Stimulated activated CD4-positive, alpha-beta T cell treated with anti-CD3 and anti-CD28 coated beads, TNF-alpha, amount 100 ng/mL, for 1 hour (primary cell): ENCODE measurements at places on chromosomes 2 and 18.

DNA sequence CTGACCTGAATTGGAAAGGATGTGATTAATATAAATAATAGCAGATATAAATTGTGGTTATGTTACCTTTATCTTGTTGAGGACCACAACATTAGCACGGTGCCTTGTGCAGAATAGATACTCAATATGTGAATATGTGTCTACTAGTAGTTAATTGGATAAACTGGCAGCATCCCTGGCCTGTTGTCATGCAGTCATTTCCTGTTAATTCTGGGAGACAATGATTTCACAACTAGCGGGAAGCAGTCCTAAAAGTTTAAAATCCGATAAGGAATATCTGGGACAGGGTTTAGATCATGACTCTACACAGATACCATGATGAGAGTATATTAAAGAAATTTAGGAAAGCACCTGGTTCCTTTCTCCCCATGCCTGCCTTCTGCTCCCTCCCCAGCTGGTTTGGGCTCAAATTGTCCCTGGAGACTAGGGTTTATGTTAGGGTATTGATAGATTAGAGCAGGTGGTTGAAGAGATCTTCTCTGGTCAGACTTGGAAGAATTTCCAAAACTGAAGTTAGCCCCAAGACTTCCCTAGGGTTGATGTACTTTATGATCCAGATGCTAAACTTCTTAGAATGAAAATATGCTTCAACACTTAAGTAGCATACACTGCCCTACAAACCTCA, 32.8 kb downstream of the CYBRD1 start:
- DNase-seq = no peak

GRCh38 chr18:55513161-55513560, 74.8 kb downstream of the TCF4 start:
- DNase-seq = no peak

DNA sequence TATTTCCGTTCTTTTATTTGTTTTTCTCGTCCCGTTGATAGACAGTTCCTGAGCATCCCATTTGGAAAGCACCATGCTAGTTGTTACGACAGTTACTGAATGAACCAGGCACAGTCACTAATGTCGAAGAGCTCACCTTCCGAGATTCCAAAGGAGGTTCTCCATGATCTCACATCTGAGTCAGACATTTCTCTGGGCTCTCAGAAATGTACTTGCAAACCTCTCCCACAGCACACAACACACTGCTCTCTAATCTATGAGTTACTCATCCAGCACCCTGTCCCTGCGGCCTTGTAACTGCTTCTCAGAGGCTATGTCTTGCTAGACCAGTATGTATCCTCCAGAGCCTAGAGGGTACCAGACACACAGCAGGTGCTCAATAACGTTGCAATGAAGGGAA, 174.7 kb downstream of the DNER start:
- DNase-seq = no peak

- DNase-seq = no peak
These were observed 12.1 kb downstream of the CFLAR start for GRCh38 chr2:201128033-201128432.

GRCh38 chr2:108169982-108170625, 69.7 kb upstream of the SULT1C3 start:
- DNase-seq = no peak

DNA sequence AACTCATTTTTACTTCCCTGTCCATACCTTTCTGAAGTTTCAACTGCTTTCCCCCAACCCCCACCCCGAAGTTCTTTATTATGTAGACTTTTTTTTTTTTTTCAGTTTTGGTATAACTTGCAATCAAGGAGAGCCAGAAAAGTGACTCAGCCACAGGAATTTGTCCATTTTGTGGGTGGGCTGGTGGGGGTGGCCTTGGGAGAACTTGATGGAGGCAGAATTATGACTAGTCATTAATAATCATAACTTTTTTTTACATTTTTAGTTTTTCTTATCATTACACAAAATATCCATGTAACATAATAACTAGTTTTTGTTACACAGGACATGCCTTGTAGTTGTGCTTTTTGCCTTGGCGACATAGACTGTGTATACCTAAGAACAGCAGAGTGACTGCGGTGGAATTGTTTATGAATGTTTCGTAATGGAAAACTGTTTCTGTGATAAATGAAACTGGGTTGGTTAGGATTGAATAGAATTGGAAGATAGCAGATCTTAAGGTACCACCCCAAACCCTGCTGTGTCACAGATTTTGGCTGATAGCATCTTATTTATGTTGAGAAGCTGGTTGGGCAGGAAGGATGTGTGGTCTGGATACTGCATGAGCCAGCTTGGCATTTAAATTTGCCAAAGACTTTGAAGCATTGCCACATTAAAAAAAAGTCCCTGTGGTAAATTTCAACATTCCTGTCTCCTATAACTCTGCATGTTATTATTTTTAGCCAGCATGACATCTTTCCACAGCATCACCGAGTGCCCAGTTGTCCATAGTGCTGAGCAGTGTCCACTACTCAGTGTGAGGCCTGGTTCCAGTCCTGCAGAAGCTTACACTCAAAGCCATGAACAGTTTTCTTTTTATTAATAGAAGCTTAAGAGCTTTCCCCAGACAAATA, 30.7 kb downstream of the LYPD6B start:
- DNase-seq = no peak

DNA sequence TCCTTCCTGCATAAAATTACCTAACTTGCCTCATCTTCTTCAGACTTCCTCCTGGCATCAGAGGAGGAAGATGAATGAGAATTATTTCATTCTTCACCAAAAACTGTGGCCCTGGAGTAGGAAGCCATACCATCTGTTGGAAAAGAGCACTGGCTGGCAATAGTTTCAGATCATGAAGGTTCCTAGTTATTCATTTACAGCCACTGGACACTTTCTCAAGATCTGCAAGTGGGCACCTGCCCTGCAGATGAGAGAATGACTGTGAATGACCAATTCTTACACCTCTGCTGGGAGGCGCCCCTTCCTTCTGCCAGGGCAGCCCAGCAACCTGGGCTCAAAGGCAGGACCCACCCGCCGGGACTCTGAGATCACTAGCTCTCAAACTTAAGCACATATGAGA, 13.0 kb downstream of the DIPK1C start:
- DNase-seq = no peak

DNA sequence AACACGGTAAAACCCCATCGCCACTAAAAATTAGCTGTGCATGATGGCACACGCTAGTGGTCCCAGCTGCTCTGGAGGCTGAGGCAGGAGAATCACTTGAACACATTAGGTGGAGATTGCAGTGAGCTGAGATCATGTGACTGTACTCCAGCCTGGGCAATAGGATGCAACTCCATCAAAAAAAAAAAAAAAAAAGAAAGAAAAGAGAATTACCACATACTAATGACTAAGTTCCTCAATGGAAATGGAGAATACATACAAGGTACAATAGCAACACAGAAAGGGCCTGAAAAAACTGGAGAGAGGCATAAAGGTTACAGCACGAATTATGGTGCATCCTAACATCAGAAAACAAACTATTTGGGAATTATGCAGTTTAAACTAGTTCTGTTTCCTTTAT, 81.3 kb downstream of the CDH2 start:
- DNase-seq = no peak

DNA sequence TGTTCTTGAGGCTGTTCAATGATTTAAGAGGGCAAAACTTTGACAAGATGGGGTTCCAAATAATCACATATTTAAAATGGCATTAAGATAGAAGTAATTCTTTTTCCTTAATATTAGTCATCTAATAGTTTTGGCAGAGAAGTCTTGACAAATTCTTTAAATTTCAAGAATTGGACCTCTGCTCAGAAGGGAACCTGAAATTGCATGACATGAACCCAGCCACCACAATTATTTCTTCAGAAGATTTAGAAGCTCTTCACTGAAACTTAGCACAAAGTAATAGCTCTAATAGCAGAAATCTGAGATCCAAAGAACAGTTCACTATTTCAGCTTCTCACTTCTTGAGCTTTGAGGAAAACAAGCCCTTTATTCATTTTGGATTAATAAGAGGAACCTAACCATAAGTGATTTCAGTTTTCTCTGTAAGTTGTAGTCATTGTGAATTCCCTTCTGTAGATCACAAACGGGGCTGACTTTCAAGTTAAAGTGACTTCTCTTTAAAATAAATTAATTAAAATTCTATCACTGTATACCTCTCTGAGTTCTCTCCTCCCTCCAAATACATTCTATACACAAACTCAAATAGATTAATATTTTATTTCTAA, 100.6 kb upstream of the ITGA4 start:
- DNase-seq = no peak

- DNase-seq = no peak
These were observed 60.0 kb upstream of the RPE start for GRCh38 chr2:209942426-209942825.

GRCh38 chr18:51721996-51722395, 524.5 kb upstream of the MEX3C start:
- DNase-seq = no peak

DNA sequence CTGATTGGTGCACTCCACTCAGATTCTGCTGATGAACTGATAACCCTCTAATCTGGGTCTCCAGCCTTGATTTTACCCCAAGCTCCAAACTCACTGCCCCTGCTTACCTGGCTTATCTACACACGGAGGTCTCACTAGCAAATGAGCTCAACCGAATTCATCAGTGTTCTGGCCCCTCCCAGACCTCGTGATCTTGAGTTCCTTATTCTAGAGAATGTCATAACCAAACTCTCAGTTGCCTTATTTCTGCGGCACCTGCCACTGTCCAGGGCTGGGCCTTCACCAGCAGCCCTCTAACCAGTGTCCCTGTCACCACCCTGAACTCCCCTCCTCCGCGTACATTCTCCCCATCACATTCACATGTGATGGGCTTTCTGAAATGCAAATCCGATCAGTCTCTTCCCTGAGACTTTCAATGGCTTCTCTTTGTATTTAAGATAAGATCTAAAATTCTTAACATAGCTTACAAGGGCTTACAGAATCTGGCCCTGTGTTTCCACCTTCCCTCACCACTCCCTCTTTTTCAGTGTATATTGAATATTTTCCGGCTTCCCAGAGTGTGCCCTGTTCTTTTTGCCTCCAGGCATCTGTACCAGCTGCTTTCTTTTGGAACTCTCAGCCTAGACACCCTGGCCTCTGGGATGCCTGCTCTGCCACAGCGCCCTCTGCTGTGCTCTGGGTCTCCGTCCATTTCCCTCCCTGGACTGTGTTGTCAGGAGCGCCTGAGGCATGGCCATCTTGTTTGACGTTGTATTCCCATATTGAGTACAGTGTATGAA, 31.1 kb downstream of the NAB1 start:
- DNase-seq = peak; percentile 14

DNA sequence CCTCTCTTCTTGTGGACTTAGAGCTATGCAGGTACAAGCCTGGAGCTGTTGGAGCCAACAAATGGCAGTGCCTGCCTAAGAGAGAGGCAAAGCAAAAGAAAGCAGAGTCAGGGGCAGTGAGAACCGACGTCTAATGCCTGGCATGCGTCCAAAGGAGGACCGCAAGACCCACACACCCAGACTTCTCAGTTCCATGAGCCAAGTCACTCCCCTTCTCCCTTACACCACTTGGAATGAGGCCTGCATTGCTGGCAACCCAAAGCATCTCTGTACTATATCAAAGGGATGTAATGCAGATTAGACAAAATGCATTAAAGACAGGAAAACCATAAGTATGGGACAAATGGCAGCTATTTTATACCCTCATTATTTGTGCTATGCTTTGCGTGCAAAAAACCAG, 49.9 kb upstream of the RNU4ATAC start:
- no peak for DNase-seq

- peak; percentile 35 for DNase-seq
These were observed 181.6 kb downstream of the BCL2 start for GRCh38 chr18:63137999-63138435.

DNA sequence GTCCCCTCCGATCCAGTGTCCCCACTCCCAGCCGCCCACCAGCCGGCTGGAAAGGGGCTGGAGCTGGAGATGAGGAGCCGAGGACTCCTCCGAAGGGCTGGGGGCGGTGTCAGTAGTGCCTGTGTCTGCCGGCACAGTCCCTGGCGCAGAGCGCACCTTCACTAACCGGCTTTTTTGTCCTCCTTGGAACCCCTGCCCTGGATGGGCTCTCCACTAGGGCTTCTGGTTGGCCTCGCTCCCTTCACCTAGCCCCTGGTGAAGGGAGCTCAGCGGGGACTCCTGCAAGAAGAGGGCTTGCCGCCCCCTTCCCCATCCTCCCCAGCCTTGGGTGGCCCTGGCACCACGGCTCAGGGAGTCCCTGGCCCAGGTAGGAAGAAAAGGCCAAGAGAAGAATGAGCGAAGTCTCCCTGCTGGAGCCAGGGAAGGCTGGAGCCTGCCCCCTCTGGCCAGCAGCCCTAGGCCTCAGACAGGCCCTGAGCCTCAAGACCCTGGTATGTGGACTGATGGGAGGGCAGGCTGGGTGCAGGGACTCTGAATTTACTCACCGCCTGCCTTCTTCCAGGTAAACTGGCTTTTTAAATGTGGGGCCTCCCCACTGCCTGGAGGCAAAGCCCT, 570 bp upstream of the ECEL1 start:
- DNase-seq = no peak

GRCh38 chr2:148756292-148756975, 111.9 kb downstream of the EPC2 start:
- DNase-seq = no peak

DNA sequence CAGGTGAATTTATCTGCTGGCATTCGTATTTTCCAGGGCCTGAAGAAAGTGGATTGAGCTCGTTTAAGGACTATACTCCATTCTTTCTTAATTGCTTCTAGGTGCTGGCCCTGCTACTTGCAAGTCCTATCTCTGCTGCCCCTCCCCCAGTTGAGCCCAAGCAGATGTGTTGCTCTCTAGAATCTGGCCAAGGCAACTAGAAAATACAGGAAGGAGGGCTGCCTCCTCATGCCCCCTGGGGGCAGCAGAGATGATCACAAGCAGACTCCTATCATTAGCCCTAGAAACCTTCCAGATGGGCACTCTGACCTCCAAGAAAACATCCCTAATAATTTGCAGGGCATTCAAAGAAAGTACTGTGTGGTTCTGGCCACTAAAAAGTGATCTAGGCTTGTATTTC, 72.5 kb upstream of the CYP26B1 start:
- no peak for DNase-seq

GRCh38 chr2:164606557-164606956, 14.7 kb downstream of the GRB14 start:
- no peak for DNase-seq

DNA sequence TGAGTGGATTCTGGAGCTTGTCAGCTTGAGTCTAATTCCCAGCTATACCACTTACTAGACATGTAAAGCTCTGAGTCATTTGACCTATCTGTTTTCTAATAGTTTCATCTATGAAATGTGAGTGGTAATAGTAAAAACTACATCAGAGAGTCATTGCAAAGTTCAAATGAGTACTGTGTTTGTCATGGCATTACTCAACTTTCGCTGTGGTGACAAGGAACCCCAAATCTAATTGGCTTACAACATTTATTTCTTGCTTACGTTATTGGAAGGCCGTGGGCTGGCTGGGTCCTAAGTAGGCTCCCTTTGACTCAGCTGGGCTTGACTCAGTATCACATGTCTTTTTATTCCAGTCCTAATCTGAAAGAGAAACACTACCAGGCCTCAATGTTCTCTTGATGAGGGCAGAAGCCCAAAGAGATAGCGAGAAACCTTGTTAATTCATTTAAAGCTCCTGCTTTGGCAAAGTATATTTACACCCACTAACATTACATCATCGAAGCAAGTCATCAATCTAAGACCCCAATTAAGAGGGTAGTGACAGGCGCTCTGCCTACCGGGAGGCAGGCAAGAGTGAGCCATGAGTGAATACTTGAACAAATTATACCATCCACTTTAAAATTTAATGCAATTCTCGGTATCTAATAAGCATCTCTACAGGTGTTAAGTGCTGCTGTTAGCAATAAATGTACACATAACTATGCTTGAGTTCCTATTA, 431.8 kb upstream of the SPHKAP start:
- DNase-seq = no peak
